ENCODE measurements at places on chromosomes 16 and 17.

DNA sequence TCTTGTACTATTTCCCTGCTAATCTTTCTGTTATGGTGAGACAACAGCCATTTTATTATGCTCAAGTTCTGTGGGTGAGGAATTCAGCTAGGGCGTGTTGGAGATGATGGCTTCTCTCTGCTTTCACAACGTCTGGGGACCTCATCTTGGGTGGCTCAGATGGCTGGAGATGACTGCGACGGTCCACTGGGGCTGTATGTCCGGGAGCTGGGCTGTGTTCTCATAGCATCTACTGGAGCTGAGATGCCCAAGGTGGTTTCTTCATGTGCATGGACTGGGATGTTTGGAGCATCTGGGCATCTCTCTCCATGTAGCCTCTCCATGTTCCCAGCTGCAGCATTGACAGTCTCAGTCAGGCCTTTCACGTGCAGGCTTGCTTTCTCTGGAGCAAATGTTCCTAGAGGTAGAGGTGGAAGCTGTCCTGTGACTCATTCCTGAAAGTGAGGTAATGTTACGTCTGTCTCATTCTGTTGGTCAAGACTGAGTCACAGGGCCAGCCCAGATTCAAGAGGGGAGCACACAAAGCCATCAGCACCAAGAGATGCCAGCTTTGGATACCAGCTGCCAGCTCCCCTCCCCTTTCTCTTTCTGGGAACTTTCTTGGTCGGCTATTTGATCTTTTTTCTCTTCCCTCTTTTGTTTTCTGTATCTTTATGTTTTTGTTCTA lies 96.2 kb downstream of the RAP1GAP2 start:
- DNase-seq, result no peak

- DNase-seq, result no peak
These were observed 72.6 kb upstream of the CNEP1R1 start for GRCh38 chr16:49952386-49952785.

DNA sequence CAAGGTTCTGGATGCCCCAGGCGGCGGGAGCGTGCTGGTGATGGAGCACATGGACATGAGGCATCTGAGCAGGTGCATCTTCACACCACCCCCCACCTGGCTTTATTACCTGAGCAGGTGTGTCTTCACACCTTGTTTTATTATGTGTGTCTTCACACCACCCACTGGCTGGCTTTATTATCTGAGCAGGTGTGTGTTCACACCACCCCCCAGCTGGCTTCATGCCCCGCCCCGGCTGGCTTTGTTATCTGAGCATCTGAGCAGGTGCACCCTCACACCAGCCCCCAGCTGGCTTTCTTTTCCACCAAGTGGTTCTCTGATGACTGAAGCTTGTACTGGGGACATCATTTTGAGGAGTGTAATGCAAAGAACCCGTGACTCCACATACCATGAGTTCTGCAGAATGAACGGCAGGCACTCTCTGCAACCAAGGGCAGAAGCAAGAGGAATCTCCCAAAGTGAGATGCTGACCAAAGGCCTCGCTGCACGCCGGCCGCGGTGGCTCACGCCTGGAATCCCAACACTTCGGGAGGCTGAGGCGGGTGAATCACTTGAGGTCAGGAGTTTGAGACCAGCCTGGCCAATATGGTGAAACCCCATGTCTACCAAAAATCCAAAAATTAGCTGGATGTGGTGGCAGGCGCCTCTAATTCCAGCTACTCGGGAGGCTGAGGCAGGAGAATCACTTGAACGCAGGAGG lies 2.6 kb downstream of the FN3KRP start:
- no peak for DNase-seq

GRCh38 chr16:67241008-67241900 lies 6.0 kb downstream of the FHOD1 start:
- DNase-seq, result no peak

GRCh38 chr17:12789075-12789480 lies 220 bp upstream of the ARHGAP44 start:
- no peak for DNase-seq

GRCh38 chr16:12215277-12216105 lies 239.0 kb downstream of the SNX29 start:
- DNase-seq, result no peak

DNA sequence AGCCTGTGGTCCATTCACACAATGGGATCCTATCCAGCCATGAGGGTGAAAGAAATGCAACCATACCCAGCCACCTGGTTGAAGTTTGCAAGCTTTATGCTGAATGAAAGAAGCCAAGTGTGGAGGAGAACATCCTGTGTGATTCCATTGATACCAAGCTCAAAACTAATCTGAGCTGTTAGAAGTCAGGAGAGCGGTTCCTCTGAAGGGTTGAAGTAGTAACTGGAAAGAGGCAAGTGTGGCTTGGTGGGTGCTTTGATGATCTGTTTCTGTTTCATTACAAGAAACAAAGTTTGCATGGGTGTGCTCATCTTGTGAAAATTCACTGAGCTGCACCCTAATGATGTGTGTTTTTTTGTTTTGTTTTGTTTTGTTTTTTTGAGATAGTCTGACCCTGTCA lies 99.4 kb downstream of the SALL1 start:
- DNase-seq, result no peak

- DNase-seq, result no peak
These were observed 761.3 kb upstream of the KIF2B start for GRCh38 chr17:53061446-53061845.

GRCh38 chr16:49688036-49688697 lies 167.7 kb downstream of the ZNF423 start:
- no peak for DNase-seq

DNA sequence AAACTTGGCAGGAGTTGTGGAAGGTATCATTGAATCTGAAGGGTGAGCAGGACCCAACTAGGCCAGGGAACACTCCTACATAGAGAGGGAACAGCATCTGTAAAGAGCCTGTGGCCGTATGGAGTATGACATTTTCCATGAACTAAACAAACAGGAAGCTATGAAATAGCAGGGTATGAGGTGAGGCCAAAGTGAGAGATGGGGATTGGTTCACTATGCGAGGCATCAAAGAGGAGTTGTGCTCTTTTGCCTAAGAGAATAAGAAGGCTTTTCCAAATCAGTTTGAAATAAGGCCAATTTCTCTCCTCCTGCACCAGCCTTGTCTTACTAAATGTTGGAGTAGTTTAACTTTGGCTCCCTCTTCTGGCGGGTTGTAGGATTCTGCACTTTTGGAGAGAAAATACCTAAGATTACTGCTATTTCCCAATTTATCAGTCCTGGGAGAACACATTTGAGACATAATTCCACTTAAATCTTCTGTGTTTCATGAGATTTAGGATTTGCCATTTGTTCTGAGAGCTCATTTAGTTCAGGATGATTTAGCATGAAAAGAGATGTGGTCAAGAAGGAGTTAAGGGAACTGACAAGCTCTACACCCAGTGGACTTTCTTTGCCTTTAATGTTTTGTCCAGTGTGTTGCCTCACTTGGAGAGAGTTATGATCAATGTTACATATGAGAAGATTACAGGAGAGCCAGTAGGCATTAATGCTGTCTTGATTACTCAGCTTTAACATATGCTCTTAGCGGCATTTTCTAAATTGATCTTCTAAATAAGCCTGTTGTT lies 55.4 kb downstream of the TNRC6C start:
- DNase-seq, result peak; percentile 75

DNA sequence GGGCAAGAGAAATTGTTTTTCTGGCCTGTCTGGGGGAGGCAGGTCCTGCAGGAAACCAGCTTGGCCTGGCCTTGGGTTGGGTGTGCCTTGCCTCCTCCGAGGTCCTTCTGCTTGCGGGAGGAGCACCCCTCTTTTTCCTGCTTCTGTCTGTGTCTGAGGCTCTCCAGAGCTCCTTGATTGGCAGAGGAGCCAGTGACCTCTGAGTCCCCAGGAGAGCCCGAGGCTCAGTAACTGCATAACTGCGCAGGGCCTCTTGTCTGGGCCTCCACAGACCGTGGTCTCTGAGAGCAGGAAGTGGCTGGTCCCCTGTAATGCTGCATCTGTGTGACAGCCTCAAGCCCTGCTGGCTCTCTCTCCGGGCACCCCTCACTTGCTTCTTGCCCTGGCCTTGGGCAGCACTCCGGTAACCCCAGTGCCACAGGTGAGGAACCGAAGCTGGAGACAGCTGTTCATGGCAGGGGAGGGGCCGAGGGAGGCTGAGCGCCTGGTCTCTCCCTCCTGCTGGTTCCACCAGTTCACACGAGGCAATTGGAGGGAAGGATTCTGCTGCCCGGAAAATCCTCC lies 1.6 kb downstream of the CAPN15 start:
- DNase-seq, result peak; percentile 36

DNA sequence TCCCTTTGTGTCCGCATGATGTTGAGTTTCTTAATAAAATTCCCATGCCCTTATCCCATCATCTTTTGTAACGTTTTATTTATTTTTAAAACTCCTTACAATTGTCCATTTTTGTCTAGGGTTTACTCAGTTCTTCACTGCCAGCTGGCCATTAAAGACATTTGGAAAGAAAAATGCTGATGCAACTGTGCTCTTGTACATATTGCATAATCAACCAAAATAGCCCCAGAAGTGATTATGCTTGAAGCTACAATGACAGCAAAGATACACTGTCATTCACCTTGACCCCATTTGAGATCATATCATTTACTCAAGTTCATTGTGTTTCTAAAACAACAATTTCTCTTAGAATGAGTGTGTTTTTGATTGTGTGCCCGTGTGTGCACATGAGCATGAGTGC lies 1074.6 kb upstream of the RBFOX1 start:
- DNase-seq, result no peak

DNA sequence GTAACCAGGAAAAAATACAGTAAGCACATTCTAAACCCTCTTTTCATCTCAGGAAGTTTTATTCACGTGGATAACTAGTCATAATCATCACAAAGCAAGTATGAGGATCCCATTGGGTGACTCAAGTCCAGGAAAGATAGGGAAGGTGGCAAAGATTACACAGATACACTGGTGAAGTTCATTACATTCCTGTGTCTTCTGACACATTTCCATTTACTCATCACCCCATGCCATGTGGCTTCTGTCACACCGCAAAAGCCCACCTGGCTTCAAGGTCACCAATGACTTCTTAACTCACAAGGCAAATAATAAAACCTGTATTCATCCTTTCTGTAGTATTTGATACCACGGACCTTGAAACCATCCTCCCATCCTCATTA lies 17.0 kb downstream of the HS3ST3A1 start:
- DNase-seq, result no peak

- DNase-seq, result no peak
These were observed 218.3 kb downstream of the CDH13 start for GRCh38 chr16:82845116-82845515.

- no peak for DNase-seq
These were observed 191.4 kb downstream of the SLC39A11 start for GRCh38 chr17:72901083-72901482.

- no peak for DNase-seq
These were observed 456 bp downstream of the SMURF2 start for GRCh38 chr17:64661726-64661975.

DNA sequence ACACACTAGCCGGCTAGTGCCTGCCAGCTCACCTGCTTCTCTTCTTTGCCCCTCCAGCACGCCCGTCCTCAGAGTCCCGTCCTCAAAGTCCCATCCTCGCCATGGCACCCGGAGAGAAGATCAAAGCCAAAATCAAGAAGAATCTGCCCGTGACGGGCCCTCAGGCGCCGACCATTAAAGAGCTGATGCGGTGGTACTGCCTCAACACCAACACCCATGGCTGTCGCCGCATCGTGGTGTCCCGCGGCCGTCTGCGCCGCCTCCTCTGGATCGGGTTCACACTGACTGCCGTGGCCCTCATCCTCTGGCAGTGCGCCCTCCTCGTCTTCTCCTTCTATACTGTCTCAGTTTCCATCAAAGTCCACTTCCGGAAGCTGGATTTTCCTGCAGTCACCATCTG lies 3.6 kb downstream of the SCNN1G start:
- DNase-seq, result no peak

- no peak for DNase-seq
These were observed 124.7 kb downstream of the SNX11 start for GRCh38 chr17:48231995-48232959.

- no peak for DNase-seq
These were observed 21.3 kb downstream of the OTOA start for GRCh38 chr16:21685034-21685455.

GRCh38 chr17:72921347-72922054 lies 171.0 kb downstream of the SLC39A11 start:
- no peak for DNase-seq

- DNase-seq, result peak; percentile 65
These were observed 74.8 kb upstream of the SMURF2 start for GRCh38 chr17:64736804-64737492.

DNA sequence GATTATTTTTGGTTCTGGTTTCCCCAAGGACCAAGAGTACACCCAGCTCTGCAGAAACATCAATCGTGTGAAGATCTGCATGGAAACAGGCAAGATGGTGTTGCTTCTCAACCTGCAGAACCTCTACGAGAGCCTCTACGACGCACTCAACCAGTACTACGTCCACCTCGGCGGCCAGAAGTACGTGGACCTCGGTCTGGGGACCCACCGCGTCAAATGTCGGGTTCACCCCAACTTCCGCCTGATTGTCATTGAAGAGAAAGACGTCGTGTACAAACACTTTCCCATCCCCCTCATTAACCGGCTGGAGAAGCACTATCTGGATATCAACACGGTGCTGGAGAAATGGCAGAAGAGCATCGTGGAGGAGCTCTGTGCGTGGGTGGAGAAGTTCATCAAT lies 67.4 kb upstream of the ENDOV start:
- no peak for DNase-seq

DNA sequence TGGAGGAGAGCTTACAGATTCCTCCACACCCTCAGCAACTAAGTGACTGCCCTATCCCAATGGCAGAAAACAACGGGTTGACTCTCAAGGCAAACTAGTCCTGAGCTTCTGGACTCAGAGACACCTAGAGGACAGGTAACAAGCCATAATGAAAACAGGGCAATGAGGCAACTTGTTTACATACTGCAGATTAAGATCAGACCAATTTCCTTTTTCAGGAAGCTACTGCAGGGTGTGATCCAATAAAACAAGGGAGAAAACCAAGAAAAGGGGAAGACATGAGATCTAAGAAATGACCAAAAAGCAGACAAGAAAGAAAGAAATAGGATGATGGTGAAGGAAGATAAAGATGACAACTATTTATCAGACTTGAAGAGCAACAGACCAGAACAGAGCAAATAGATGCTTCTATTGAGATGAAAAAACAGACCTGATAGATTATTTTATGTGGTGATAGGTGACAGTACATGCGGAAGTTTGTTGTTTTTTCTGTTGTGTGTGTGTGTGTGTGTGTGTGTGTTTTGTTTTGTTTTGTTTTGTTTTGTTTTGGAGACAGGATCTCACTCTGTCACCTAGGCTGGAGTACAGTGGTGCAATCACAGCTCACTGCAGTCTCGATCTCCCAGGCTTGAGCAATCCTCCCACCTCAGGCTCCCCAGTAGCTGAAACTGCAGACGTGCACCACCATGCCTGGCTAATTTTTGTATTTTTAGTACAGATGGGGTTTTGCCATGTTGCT lies 120.7 kb downstream of the GAS7 start:
- peak; percentile 13 for DNase-seq

DNA sequence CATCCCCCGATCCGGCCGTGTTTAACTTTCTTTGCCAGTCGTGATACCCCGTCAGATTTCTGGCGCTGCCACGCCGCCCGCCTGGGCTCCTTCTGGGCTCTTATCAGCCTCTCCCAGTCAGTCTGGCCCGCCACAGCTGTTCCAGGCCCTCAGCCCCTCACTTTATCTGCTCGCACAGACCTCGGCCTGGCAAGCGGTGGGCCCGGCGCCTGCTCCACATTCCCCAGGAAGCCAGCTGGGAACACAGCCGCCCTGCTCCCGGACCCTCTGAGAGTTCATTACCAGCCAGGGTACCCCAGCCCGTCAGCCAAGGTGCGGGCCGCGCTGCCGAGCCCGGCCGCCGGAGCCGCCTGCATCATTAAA lies 157.5 kb downstream of the ZNF423 start:
- no peak for DNase-seq

Measured in CD4-positive, alpha-beta T cell treated with Interleukin-2 at 100 ng/mL for 4 hours (primary cell).